ENCODE measurements at places on chromosomes 6 and 20. TPM values are rescaled to one million over a fixed set of nuclear protein-coding genes. Genes with fewer than 3 reads are reported as not detected.
A peak's percentile ranks its signal among the peaks of the same experiment; 100 is the strongest.

DNA sequence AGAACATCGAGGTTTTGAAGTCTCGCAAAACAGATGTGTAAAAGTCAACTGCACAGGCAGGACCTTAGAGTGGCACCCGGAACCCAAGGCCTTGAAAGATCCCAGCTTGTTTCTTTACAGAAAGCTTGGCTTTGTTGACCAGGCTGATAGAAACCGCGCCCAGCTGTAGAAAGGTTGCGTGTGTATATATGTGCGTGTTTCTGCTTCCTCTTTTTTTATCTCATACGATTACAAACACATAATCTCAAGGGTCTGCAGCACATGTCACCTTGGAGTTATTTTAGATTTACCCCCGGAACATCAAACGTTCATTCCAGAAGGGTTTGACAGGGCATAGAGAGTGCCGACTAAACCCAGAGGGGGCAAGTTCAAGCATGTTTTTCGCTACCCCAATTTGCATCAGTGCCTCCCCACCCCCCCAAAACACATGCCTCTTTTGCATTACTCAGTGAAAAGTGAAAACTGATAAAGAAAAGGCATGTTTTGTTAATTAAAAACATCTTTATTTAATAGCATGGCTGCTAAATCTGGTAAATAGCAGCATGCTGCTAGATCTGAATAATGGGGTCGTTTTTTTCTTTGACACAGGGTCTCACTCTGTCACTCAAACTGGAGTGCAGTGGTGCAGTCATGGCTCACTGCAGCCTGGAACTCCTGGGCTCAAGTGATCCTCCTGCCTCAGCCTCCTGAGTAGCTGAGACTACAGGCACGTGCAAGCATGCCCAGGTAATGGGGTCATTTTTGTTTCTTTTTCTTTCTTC is 33.2 kb upstream of the NCOA3 start:
- no peak for DNase-seq

DNA sequence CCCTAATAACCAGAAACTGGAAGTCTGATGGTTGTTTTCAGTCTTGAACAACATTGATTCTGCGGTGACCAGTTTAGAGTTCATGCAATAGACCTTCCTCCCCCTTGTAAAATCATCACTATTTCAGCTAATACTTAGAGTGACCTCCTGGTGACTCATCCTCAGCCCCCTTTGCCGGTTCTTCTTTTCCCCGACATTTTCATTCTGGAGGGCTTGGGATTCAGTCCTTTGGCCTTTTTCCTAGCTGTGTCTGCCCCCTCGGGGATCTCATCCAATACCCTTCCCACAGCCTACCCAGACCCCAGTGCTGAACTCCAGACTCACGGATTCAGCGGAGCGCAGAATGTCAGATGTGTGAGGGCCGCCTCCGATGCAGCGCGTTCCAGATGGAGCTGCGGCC is 7.5 kb upstream of the BHLHE23 start:
- DNase-seq: no peak

GRCh38 chr6:105382958-105383357 is 19.9 kb downstream of the PREP start:
- no peak for DNase-seq

DNA sequence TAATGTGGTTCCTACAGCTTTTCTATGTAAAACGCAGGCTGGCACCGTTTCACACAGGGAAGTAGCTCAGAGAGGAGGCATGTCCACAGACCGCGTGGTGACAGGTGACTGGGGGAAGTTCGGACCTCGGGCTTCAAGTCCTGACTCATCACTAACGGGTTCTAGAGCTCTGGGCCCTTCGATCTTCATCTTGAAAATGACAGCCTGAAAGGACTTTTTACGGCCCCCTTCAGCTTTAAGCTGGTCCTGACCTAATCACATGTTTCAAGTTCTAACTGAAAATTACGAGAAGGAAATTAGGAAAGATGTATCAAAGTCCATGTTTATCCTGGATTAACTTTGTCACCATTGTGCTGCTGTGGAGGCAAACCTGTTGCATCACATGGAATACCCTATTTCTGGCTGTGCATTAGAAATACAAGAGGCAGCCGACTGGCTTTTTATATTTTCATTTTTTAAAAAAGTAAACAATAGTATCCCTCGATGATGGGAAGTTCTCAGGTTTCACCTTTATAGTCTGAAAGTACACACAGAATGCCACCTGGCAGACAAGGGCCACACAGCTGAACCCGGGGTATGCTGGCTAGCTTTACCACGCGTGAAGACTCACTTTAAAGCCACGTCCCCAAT is 2.0 kb downstream of the MAN1A1 start:
- peak; percentile 54 for DNase-seq

DNA sequence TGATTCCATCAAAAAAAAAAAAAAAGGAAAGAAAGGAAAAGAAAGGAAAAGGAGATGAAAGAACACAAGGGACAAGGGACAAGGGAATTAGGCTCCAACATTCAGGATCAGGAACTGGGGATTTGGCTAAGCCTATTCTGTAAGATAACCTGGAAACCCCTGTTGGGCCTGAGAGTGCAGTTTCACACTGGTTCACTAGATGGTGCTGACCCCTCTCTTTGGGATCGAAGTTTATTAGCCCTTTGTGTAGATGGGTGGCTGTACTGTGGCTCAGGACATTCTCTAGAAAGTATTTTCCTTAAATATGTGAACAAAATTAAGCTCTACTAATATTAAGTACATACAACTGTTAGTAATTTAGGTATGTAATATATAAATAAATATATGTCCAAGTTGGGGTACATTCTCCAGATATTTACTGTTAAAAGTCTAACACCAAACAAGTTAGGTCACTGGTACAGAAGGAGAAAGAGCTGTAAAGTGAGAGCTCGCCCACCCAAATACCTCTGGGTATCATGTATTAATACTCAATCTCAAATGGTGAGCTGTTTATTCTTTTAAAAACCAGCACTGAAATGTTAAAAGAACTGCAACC is 6.3 kb downstream of the OR2A4 start:
- DNase-seq: peak; percentile 71

- DNase-seq: no peak
Observed at GRCh38 chr6:55666606-55667225, 87.7 kb upstream of the HMGCLL1 start.

- no peak for DNase-seq
Observed at GRCh38 chr6:51901766-51902764, 185.3 kb downstream of the PKHD1 start.

- DNase-seq: no peak
Observed at GRCh38 chr6:124983383-124984083, 21.3 kb downstream of the RNF217 start.

NHLRC1 gene
- total RNA-seq: 1.6 TPM

ZNF334 gene
- 1.7 TPM for total RNA-seq

KCNQ2 gene
- total RNA-seq: 0.13 TPM

BNIP5 gene
- total RNA-seq: 3.6 TPM

PPP1R16B gene
- not detected for total RNA-seq

IRAK1BP1 gene
- total RNA-seq: 0.28 TPM

SLC17A3 gene
- total RNA-seq: not detected

STMND1 gene
- not detected for total RNA-seq

MCHR2 gene
- not detected for total RNA-seq

PTGIS gene
- total RNA-seq: not detected

CRISP1 gene
- not detected for total RNA-seq
